ENCODE measurements at places on chromosomes 16 and 17.
A peak's percentile ranks its signal among the peaks of the same experiment; 100 is the strongest.

- no peak for DNase-seq
Observed at GRCh38 chr16:67917852-67918236, 13.8 kb downstream of the CTRL start.

DNA sequence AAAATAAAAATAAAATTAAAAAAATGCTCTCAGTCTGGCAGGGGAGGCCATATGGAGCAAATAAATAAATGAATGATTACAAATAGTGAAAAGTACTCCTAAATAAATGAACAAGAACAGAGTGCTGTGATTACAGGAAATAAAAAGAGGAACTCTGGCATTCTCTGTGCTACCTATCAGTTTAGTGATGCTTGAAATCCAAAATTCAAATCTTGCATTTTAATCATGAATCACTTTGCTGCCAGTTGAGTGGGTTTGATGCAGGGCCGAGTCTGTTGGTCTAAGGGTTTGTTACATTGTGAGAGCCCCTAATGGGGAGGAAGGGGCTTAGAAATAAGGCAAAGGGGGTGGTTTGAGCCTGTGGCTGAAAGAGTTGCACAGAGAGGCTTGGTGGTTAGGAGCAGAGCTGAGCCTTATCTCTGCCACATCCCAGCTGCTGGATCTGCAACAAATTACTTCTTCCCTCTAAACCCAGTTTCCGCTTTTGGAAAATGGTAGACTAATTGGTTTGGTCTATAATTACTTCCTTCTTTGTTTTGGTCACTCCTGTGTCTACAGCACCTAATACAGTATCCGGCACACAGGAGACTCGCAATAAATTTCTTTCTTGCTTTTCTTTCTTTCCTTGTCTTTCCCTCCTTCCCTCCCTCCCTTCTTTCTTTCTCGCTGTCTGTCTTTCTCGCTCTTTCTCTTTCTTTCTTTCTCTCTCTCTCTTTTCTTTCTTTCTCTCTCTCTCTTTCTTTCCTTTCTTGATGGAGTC, 6.3 kb upstream of the ABCC1 start:
- no peak for DNase-seq

DNA sequence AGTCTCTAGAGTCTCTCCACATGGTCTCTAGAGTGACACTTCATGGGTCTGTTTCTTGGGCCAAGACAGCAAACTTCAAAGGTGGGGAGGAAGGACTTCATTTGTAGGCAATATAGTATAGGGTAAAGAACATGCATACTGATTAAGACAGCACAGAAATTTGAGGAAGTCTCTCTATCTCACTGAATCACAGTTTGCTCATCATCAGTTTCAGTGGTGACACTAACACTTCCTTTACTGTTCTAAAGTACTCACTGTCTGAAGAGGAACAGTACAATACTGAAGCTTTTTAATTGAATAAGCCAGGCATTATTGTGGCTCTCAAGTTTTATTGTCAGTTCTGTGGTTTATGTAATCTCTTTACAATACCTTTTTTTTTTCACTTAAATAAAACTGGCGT, 656.4 kb upstream of the CDH8 start:
- DNase-seq: no peak

DNA sequence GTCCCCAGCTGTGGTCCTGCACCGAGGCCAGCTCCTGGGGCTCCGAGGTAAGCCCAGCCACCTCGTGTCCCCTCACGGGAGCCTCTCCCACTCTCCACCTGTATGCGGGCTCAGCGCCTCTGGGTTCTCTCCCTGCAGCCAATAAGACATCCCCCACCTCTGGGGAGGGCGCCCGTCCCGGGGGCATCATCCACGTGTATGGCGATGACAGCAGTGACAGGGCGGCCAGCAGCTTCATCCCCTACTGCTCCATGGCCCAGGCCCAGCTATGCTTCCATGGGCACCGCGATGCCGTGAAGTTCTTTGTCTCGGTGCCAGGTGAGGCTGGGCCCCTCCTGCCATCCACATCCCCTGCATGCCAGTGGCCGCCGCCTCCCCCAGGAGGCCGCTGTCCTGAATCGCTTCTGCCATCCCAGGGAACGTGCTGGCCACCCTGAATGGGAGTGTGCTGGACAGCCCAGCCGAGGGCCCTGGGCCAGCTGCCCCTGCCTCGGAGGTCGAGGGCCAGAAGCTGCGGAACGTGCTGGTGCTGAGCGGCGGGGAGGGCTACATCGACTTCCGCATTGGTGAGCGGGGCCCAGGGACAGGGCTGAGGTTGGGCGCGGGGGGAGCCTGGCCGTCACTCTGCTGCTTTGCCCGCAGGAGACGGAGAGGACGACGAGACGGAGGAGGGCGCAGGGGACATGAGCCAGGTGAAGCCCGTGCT, 3.1 kb downstream of the NME3 start:
- no peak for DNase-seq

GRCh38 chr17:66425756-66426396, 123.5 kb downstream of the PRKCA start:
- DNase-seq: no peak

DNA sequence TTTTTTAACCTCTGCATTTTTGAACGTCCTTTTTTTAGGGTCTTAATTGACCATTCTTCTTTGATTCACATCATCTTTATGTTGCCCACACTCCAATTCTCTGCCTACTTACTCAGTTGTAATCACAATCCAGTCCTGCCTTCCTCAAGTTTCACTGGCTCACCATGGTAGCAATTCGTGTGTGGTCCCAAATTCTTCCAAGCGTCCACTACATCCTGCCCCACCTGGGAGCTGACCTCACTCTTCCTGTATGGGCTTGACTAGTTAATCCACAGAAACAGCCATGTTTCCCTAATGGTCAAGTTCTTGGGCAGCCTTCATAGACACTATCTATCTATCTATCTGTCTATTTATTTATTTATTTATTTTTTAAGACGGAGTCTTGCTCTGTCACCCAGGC, 7.1 kb downstream of the TLCD2 start:
- DNase-seq: no peak

DNA sequence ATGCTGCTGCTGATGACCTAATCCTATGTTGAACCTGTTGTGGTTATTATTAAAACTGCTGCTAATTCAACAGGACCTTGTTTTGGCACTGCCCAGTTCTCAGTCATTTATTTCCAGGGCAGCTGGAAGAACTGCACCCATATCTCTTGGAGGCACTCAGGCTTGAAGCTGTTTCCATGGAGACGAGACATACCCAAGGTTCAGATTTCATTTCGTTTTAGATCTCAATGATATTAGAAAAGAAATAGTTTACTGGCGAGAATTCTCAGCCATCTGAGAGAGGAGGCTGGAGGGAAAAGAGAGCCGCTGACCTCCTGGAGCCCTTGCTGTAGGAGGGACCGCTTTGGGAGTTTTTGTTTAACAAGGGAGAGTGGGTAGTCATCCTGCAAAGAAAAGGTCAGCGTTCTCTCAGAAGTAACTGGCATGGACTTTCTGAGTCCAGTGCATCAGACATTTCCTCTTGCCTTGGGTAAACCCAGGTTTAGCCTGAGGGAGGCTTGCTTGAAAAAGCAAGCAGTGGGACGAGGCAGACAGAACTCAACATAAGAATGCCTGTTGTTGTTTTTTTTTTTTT, 75.4 kb downstream of the YPEL2 start:
- no peak for DNase-seq

DNA sequence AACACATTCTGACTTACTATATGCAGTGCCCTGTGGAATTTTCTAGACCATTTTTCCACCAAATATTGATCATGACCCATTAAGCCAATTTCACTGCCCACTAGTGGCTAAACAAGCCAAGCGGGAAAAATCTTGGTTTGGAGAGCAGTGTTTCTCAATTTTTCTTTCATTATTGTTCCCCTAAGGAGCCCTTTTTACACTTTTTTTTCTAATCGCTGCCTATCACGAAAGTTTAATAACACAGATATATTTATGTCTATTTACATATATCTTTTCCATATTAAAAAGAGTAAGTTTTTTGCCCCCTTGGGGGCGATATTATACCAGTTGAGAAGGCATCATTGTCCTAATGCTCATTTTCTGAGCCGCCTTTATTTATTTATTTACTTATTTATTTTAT, 10.8 kb upstream of the TLCD3B start:
- DNase-seq: no peak

DNA sequence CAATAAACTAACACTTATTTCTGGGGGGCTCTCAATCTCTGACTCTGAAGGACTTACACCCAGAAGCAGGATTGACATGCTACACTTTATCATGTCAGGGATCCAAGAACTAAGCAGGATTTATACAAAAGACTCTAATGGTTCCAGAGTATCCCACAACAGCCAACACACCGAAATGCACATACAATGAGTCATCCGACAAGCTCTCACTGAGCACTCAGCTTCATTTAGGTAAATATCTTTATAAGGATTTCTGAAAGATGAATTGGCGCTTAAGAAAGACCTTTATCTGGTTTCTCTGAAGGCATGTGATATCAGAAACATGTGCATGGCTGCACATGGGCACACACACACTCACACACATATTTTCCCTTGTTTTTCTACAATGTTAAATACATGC, 77.2 kb downstream of the TOX3 start:
- no peak for DNase-seq

GRCh38 chr16:2148714-2149629, 547 bp downstream of the RAB26 start:
- peak; percentile 39 for DNase-seq

DNA sequence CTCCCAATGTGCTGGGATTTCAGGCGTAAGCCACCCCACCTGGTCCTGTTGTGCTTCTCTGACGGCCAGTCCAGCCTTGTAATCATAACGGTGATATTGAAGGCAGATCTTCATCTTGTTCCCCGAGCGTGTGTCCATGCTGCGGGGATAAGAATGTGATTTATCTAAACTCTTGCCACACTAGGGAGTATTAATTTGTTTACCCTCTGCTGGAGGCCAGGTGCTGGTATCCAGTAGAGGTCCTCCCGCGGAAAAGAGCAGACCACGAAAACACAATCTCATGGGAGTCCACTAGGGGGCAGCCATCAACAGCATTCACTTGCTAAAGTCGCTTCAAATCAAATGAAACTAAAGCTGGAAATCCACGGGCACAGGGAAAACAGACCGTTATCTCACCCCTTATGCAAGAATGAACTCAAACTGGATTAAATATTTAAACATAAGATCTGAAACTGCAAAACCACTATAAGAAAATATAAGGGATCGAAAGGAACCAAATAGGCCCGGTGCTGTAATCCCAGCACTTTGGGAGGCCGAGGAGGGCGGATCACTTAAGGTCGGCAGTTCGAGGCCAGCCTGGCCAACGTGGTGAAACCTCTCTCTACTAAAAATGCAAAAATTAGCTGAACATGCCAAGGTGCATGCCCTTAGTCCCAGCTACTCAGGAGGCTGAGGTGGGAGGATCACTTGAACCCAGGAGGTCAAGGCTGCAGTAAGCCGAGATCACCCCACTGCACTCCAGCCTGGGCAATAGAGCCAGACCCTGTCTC, 22.3 kb upstream of the RBBP6 start:
- DNase-seq: peak; percentile 68

DNA sequence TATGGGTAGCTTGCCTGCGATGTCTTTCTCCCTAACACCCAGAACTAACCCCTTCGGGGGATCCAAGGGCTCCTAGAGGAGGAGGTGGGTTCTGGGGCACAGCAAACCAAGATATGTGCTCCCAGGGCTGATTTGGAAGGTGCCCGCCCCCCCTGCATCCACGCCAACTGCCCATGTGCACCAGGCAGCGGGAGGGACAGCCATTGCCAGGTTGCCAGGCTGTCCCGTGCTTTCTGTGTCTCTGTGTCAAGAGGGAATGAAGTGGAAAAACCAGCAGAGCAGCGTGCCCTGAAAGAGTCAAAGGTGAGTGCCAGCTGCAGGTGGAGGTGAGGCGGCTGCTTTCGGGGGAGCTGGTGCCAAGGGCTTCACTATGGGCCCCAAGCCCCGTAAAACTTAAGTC, 6.4 kb downstream of the TEKT5 start:
- no peak for DNase-seq

- DNase-seq: peak; percentile 27
Observed at GRCh38 chr16:85570213-85570734, 42.8 kb upstream of the GSE1 start.

DNA sequence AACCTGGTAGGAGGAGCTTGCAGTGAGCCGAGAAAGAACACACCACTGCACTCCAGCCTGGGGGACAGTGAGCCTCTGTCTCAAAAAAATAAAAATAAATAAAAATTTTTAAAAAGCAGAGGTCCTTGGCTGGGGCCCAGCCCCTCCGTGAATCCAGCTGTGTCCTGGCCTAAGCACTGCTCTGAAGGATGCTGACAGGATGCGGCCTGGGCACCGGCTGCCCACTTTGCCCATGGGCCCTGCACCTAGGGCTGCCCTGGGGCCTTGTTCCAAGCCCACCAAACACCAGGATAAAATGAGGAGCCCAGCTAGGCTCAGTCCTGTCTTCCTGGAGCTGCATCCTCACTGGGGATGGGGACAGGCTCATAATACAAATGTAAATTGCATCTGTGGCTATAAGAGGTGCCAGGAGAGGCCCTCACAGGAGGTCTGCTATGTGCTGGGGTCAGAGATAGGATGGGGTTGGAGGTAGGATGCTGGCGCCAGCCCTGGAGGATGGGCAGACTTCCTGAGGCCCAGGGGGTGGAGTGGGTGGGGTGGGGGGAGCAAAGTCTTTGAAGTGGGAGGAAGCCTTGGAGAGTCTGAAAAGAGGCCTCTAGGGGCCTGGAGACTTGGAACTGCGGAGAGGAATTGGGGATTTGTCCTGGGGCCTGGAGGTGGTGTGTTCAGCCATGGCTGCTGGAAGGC, 6.2 kb downstream of the C16orf89 start:
- no peak for DNase-seq

DNA sequence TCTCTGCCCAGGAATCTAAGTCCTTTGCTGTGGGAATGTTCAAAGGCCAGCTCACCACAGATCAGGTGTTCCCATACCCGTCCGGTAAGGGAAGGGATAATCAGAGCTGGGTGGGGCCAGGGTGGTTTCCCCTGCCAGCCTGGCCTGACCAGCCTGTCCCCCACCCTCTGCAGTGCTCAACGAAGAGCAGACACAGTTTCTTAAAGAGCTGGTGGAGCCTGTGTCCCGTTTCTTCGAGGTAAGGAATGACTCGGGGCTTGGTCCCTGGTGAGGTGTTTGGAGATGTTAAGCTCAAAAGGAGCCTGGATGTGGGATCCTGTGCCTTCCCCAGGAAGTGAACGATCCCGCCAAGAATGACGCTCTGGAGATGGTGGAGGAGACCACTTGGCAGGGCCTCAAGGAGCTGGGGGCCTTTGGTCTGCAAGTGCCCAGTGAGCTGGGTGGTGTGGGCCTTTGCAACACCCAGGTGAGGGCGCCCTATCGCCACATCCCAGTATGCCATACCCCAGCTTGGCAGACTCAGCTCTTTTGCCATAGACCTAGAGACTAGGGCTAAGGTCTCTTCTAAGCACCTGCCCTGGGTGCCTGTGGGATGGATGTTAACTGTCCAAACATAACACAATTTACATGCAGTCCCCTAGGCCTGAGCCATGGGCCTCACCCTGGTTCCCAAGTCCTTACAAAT, 997 bp downstream of the ACADVL start:
- peak; percentile 70 for DNase-seq

Measured in activated T-cell treated with anti-CD3 and anti-CD28 coated beads, Interleukin-2, amount 50 U/mL, for 1 hour (primary cell).